ENCODE measurements at places on chromosomes 2 and 18. TPM values are rescaled to one million over a fixed set of nuclear protein-coding genes. Genes with fewer than 3 reads are reported as not detected.

DNA sequence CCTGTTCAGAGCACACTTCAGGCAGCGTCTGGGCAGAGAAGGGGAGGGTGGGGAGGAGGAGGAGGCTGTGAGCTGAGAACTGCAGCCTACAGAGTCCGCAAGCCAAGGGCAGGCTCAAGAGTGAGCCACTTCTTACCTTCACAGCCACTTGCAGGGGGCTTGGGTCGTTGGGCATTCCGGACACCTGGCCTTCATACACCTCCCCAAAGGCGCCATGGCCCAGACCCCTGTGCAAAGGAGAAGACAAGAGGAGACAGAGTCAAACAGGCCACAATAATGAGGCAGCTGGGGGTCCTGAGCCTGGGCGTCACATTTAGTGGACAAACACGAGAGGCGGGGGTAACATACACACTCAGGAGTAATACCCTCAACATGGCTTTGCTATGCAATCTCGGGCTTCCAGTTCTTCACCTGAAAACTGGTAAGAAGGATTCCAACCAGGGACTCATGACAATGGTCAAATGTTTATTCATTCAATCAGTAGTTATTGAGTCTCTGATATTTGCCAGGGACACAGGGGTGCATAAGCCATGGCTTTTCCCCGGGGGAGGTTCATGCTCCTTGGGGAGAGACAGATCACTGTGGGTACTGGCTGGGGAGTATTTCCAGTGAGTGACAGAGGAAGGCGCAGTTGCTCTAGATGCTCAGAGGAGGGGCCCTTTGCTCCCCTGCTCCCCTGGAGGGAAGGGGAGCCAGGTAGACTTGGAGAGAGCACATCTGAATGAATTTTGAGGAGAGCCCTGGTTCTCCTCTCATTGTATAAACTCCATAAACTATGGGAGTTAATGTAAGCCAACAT, 107.4 kb downstream of the CLIP4 start:
- DNase-seq, result no peak

- DNase-seq, result no peak
Measured at GRCh38 chr2:197212344-197213262, 98.0 kb downstream of the ANKRD44 start.

DNA sequence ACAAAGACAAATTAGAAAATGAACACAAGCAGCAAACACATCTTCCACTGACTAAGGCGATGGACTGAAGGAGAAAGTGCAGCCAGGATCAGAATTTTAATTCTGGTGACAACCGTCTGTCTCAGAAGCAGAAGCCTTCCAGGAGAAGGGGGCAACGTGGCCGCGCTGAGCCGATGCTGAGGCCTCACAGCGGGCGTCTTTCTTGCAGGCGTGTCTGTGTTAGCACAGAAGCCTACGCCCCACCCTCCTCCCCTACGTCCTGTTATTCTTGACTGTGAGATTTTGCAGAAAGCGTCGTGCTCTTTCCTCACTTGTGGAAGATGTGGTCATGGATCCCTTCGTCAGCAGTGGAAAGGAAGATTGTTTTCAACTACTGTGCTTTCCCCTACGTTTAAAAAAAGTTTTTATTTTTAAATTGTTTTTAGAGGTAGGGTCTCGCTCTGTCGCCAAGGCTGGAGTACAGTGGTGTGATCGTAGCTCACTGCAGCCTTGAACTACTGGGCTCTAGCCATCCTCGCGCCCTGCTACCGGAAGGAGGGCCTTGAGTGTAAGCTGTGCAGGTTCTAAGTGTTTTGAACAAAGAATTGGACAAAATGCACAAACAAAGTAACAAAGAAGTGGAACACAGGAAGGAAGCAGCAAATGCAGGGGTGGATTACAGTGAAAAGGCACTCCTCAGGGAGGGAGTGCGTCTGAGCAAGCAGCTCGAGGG, 422.0 kb downstream of the GALR1 start:
- DNase-seq, result no peak

GRCh38 chr2:170813611-170814532, 2.8 kb upstream of the GAD1 start:
- no peak for DNase-seq

- peak; percentile 63 for DNase-seq
Measured at GRCh38 chr2:11582862-11583752, 49.3 kb downstream of the GREB1 start.

DNA sequence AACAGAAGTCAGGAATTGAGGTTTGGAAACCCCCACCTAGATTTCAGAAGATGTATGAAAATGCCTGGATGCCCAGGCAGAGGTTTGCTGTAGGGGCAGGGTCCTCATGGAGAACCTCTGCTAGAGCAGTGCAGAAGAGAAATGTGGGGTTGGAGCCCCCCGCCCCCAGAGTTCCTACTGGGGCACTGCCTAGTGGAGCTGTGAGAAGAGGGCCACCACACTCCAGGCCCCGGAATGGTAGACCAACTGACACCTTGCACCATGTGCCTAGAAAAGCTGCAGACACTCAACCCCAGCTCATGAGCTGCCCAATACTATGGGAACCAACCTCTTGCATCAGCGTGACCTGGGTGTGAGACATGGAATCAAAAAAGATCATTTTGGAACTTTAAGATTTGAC, 967.0 kb upstream of the NRXN1 start:
- no peak for DNase-seq

GRCh38 chr2:211469664-211470059, 913.3 kb downstream of the CPS1 start:
- DNase-seq, result no peak

DNA sequence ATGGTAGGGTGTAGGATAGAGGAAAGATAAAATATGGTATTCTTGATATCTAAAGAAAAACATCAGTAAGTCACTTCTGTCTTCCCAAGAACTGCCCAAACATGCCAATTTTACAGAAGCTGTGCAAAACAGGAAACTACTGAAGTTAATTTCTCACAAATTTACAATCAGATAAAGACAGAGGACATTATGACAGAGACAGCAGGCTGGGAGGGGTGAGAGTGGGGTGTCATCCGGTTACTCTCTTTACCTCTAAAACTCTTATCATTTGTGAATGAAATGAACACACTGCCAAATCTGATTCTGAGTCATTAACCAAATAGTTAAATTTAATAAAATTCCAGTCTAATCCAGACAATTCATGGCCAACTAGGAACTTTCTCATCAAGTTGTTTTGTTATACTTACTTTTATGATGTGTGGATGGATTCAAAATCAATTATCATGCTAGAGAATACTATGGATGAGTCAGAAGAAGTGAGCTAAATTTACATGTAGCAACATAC, 323.2 kb upstream of the MEX3C start:
- no peak for DNase-seq

DNA sequence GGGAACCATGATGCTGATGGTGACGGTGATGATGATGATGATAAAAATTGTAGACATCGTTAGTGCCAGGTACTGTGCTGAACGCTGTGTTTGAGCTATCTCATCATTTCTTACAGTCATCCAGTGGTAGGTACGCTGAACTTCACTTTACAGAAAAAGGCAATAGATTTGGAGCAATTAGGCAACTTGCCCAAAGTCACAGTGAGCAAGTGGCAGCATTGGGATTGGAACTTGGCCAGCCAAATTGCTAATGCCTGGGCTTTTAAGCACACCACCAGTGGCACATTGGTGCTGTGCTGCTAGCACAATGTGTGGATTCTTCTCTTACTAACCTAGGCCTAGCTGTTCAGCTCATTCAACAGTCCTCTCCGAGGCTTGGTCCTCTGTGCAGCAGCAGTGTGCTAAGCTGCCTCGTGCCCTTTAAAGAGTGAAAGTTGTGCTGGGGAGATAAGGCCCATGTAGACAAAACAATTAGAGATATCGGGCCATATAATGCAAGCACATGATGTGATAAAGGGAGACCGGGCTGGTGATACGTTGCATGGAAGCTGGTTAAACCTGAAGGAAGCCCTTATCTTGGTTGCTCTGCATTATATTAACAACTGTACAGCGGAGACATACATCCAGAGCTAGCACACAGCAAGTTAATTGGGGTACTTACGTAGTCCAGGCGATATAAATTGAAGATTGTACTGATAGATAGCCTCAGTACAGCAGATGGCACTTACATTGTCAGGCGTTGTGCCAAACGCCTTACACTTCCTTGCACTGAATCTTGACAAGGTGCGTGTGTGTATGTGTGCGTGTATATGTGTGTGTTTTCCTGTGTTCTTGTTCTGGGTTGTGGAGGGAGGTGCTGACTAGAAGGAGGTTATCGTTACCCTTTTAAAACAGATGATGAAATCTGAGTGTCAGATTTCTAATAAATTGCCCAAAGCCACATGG, 28.4 kb downstream of the HK2 start:
- no peak for DNase-seq

- no peak for DNase-seq
Measured at GRCh38 chr18:6564950-6565814, 150.5 kb upstream of the L3MBTL4 start.

GRCh38 chr2:199958014-199958413, 2.6 kb downstream of the MAIP1 start:
- no peak for DNase-seq

DNA sequence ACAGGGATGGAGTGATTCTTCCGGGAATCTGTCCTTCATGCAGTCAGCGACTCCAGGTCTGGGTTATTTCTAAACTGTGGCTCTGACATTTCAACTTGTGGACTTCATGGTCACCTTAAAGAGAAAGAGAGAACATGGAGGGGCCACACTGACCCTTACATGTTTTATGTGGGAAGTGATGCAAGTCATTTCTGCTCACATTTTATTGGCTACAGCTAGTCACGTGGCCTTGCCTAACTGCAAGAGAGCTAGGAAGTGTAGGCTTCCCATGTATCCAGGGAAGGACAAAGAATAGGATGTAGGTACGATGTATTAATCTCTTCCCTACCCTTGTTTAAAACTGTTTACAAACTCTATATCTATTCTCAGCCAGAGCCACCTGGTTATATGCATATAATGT, 30.3 kb upstream of the AFTPH start:
- DNase-seq, result no peak

DNA sequence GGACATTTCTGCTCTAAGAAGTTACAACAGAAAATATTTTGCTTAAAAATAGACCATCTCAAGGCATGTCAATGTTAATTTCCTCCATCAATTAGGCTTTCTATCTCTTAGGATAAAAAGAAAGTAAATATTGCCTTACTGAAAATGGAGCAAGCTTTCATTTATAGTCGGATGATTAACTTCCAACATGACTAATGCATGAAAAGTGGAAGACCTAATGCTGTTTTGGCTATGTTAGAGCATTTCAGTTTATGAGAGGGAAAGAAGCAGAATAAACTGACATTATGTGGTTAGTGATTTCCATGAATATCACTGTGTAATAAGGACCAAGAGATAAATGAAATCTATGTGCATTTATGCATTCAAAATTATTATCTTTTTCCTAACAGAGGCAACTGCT, 475.2 kb upstream of the UBE2E3 start:
- no peak for DNase-seq

DNA sequence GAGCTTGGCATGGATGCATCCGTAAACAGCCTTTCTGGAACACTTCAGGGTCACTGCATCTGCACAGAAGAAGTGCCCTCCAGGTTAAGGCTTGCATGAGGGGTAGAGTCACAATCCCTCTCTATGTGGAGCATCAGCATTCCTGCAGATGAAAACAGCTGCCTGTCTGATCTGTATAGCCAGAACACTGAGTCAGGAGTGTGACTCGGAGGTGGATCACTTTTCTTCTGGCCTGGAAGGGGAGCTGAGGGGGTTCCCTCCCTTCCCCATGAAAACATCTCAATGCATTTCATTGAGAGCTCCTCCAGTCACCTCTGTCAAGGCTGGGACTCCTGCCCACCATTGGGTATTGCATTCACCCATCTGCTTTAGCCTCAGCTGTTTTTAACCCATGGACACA, 72.5 kb upstream of the SERPINE2 start:
- no peak for DNase-seq

The IL36A gene
- not detected for total RNA-seq

The HOXD8 gene
- 0.47 TPM for total RNA-seq

The SPTBN1 gene
- 531 TPM for total RNA-seq

The TSPYL6 gene
- total RNA-seq, result not detected

The GALR1 gene
- total RNA-seq, result not detected

The UGT1A10 gene
- total RNA-seq, result not detected

The UCN gene
- total RNA-seq, result 1.1 TPM

All from heart left ventricle (tissue), 16 donors.